ENCODE measurements at places on chromosomes 12 and 14.
A peak's percentile ranks its signal among the peaks of the same experiment; 100 is the strongest.

DNA sequence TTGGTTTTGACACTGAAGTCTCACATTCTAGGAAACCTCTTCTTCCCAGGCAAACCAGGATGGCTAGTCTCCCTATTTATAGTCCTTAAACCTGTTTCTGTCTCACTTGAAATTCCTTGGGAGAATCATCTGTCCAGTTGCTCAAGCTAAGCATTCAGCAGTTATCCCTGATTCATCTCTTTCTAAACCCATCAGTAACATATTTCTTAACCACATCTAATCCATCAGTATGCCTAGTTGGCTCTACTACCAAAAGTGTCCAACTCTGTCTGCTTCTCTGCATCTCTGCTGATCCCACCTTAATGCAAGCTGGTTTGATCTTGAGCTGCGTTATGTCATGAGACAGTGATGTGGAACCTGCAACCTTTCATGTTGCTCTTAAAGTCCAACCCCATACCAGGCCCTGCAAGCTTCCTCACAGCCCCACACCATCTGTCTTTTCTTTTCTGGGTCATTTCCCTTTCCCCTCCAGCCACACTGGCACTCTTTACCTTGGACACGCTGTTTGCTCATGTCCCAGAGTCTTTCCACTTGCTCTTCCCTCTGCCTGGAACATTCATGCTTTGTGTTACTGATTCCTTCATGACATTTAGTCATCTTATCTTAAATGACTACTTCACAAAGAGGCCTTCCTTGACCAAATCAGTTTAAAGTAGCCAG lies 380.8 kb upstream of the RGS6 start:
- DNase-seq: no peak

GRCh38 chr12:71828813-71829212 lies 10.7 kb upstream of the TBC1D15 start:
- no peak for DNase-seq

DNA sequence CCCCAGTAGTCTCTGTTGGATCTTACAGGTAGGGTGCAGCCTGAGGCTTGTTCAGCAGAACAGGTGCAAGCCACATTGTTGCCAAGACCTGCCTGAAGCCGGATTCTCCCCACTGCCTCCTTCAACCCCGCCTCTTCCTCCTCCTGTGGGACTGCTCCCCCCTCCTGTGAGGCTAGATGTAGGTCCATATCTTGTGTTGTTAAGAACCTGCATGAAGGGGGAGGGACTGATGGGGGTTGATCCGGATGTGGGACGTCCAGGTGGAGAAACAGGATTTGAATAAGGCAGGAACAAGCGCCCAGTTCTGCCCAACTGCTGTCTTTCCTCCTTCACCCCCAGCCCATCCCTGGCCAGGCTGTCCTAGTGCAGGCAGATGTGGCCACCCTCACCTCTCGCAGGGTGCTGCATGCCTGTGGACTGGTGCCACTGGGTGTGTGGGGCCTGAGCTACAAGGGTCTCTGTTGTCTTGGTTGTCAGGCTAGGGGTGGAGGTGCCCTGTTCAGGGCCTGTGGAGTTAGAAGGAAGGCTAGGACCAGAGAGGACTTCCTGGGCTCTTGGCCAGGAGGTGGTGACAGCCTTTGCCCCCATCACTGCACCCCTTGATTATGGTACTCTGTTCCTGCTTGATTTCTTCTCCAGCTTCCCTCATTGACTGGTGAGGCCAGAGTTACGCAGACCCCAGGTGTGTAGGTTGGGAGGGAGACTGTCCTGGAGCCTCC lies 1.4 kb downstream of the NR4A1 start:
- no peak for DNase-seq

DNA sequence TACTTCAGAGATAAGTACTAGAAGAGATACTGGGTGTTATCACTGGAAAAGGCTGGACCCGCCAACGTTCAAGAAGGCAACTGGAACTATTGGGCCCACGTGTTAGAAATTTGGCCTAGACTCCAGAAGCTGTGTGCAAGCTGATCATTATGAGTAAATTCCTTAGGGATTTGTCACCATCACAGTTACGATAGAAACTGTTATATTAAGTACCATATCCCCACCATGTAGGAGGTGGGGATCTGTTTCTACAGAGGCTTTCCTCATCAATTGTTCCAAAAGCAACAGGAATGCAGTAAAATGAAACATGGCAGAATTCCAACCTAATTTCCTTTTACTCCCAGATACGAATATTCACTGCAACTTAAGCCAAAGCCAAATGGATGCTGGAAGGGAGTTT lies 170.7 kb downstream of the NOVA1 start:
- no peak for DNase-seq

DNA sequence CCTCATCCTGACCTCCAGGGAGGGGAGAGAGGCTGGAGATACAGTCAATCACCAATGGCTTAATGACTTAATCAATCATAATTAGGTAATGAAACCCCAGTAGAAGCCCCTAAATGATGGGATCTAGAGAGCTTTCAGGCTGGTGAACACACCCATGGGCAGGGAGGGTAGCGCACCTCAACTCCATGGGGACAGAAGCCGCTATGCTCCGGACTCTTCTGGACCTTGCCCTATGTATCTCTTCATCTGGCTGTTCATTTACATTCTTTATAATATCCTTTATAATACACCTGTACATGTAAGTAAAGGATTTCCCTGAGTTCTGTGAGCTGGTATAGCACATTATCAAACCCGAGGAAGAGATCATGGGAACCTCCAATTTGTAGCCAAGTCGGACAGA lies 205.9 kb downstream of the STXBP6 start:
- DNase-seq: no peak

- no peak for DNase-seq
Measured at GRCh38 chr12:94329366-94329765, 130.3 kb downstream of the CEP83 start.

DNA sequence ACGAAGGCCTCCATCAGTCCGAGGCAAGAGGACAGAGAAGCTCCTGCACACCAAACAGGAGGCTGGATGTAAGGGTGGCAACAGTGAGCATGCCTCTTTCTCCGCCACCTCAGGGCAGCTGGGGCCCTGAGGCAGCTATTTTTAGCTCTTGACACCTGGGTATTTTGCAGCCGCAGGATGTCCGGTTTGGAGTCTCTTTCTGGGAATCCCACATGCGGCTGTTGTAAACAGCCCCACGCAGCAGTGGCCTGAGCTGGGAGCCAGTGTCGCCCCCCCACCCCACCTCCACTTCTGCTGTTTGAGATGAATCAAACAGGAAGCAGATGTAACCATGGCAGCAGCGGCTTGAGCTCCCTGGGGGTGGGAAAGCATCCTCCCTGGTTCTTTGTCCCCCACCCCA lies 11.7 kb downstream of the HDAC7 start:
- no peak for DNase-seq

DNA sequence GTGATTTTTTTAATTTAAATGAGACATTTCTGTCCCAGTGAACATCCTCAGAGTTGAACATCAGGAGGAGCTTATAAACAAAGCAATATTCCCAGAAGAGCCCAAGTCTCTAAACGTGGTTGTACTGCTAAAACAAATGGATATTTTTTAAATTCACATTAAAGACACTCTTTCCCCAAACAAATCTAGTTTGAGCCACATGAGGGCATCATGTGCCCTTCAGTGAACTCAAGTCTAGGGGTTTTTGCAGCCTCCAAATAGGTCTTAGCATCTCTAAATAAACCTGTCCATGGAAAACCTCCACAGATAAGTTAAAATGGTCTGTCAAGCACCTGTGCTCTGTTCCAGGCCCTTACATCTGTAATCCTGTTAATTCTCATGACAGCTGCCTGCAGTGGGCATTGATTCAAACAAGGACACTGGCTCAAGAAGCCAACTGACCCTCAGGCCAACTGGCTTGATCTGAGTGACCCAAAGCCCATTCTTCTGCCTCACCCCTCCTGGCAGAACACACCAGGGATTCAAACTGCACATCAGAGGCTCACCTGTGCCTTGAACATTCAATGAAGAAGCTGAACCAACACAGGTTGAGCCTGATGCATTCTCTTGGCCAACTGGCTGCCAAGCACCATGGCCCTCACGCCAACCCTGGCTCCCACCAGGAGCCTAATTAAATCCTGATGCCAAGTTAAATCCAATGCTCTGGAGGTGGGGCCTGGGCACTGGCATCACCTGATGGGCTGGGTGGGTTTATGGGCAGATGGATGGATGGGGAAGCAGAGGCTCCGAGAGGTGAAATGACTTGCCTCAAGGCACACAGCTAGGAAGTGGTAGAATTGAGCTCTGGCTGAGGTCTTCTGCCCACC lies 8.6 kb downstream of the ISCU start:
- no peak for DNase-seq

- peak; percentile 6 for DNase-seq
Measured at GRCh38 chr12:31525496-31526157, 65.3 kb downstream of the DENND5B start.

Data from CD14-positive monocyte (primary cell).